ENCODE measurements at places on chromosomes 16 and 17. TPM values are rescaled to one million over a fixed set of nuclear protein-coding genes. Genes with fewer than 3 reads are reported as not detected.
A peak's percentile ranks its signal among the peaks of the same experiment; 100 is the strongest.

DNA sequence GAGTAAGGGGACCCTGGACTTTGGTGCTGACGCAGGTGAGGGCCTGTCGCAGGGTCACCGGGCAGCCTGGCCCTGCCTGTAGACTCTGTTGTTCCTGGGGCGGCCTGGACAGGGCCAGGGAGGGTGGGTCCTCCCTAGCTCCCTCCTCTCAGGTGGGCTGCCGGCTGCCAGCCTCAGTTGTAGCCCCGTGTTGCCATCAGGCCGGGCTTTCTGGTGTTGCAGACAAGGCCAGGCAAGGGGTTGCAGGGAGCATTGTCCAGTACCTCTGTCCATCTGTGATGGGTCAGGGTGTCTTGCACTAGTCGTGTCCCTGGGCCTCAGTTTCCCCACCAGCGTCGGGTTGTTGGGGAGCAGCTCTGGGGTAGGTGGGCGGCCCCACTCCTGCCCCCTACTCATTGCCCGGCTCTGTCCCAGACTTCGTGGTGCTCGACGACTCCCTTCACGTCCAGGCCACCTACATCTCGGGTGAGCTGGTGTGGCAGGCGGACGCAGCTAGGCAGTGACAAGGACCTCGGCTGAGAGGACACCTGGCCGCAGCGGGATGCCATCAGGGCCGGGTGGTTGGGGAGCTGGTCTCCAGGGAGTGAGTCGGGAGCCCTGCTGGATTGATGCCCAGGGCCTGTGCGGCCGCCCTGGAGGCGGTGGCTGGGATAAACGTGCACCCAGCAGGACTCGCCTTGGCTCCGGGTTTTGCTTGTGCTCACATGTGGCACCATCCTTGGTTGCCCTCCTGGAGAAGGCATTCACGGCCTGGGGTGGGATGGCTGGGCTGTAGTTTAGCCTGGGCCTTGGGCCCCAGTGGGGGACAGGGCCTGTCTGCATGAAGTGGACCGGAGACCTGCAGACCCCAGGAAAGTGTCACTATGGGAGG, 1.9 kb downstream of the CEMP1 start:
- DNase-seq: no peak
- no peak overlapping the region for H3K4me3 ChIP-seq
- no peaks in the 10 kb centered on the region for H3K27me3 ChIP-seq
- H3K4me1 ChIP-seq: peaks cover 16% of the 10 kb centered on the region

DNA sequence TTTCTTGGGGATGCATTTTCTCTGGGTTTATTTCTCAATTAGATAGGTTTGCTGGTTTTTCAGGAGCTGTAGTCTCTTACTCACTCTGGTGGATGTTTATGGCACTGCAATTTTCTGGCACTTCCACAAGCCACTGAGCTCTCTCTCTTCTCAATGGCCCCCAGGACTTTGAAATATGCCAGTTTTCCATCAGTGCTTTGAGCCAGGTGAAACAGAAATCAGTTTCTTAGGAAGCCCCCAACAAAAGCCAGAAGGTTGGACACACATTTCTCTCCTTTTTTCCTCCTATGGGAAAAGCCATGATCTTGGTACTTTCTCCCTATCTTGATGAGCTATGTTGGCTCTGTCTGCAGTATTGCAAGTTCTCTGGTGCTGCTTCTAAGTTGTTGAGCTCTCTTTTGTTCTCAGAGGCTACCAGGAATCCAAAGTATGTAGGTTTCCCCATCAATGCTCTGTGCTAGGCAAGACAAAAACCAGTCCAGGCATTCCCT, 90.7 kb upstream of the SMIM36 start:
- peak; percentile 33 for DNase-seq
- no peaks in the 10 kb centered on the region for H3K36me3 ChIP-seq
- no peak overlapping the region for H3K27ac ChIP-seq

DNA sequence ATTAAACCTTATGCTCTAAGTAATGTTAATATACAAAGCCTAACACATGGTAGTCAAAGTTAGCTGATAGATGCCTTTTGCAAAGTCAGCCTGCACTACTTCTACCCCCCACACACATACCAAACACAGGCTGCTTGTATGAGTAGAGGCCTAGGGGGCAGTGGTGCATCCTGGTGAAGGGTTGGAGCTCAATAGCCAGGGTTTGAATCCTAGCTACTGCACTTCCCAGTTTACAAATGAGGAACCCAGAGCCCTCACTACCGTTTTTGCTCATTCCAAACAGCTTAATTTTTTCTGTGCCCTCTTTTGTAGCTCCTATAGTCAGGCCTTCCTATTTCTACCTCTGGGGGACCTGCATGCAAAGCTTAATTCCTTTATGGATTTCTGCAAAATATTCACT, 18.9 kb upstream of the HYDIN start:
- no peak overlapping the region for H3K27ac ChIP-seq
- H3K27me3 ChIP-seq: no peaks in the 10 kb centered on the region
- no peaks in the 10 kb centered on the region for H3K36me3 ChIP-seq
- no peak for DNase-seq
- no peak overlapping the region for H3K4me3 ChIP-seq

GRCh38 chr16:84930298-84931106, 80.8 kb downstream of the ZDHHC7 start:
- no peak for DNase-seq
- no peaks in the 10 kb centered on the region for H3K27me3 ChIP-seq
- H3K4me3 ChIP-seq: no peak overlapping the region
- H3K36me3 ChIP-seq: no peaks in the 10 kb centered on the region

- no peaks in the 10 kb centered on the region for H3K36me3 ChIP-seq
- peaks cover 56% of the 10 kb centered on the region for H3K4me1 ChIP-seq
- H3K27me3 ChIP-seq: no peaks in the 10 kb centered on the region
- no peak for DNase-seq
- H3K4me3 ChIP-seq: no peak overlapping the region
These were observed 5.6 kb upstream of the MTSS2 start for GRCh38 chr16:70691223-70692129.

DNA sequence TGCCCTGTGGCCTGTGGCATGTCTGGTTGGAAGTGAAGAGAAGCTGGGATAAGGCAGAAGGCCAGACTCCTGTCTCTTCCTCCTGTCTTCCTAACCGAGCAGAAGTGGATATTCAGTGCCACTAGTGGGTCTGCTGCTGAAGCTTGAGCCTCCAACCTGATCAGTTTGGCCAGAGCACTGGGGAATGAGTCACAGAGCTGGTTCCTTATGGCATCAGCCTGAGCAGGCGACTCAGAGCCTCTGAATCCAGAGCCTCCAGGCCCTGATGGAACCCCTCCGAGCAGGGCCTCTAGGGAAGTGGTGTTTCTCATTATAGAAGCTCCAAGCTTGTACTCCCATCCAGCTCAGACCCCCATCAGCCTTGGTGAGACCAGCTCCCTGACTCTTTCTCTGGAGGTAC, 2.0 kb downstream of the WSCD1 start:
- no peaks in the 10 kb centered on the region for H3K4me1 ChIP-seq
- no peaks in the 10 kb centered on the region for H3K27me3 ChIP-seq
- no peak for DNase-seq
- no peaks in the 10 kb centered on the region for H3K36me3 ChIP-seq

GRCh38 chr16:50521246-50521900, 26.8 kb upstream of the NKD1 start:
- no peak overlapping the region for H3K4me3 ChIP-seq
- no peaks in the 10 kb centered on the region for H3K27me3 ChIP-seq
- H3K27ac ChIP-seq: no peak overlapping the region
- no peak for DNase-seq
- no peaks in the 10 kb centered on the region for H3K4me1 ChIP-seq

GRCh38 chr16:2820836-2821486, 3.9 kb downstream of the PRSS21 start:
- 0 out of 2 replicates have a peak overlapping the region, but pooled peaks have one; percentile 44 for H3K27ac ChIP-seq
- no peak overlapping the region for H3K4me3 ChIP-seq
- peaks cover 31% of the 10 kb centered on the region for H3K4me1 ChIP-seq

DNA sequence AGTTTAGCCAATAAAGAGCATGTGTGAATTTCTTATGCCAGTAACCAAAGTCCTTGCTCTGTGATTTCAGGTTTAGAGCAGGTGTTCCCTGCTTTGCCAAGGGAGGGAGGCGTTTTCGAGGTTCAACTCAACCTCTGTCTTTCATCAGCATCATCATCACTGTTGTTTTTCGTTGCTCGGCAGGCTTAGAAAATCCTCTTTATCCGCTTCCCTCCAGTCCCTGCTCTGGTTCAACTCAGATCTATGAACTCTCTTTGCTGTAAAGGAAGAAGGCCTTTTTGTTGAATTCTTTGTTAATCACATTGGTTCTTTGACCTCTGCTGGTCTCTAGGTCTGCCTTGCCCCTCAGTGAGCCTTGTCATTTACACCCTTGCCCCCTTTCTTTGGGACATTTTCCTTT, 243.9 kb upstream of the RBFOX1 start:
- peaks cover 6% of the 10 kb centered on the region for H3K27me3 ChIP-seq
- no peak overlapping the region for H3K4me3 ChIP-seq
- no peaks in the 10 kb centered on the region for H3K4me1 ChIP-seq
- H3K27ac ChIP-seq: no peak overlapping the region
- no peak for DNase-seq
- H3K36me3 ChIP-seq: no peaks in the 10 kb centered on the region

- H3K27ac ChIP-seq: no peak overlapping the region
- H3K36me3 ChIP-seq: no peaks in the 10 kb centered on the region
- H3K27me3 ChIP-seq: no peaks in the 10 kb centered on the region
- no peaks in the 10 kb centered on the region for H3K4me1 ChIP-seq
- DNase-seq: no peak
These were observed 34.6 kb downstream of the CLEC16A start for GRCh38 chr16:10978871-10979446.

DNA sequence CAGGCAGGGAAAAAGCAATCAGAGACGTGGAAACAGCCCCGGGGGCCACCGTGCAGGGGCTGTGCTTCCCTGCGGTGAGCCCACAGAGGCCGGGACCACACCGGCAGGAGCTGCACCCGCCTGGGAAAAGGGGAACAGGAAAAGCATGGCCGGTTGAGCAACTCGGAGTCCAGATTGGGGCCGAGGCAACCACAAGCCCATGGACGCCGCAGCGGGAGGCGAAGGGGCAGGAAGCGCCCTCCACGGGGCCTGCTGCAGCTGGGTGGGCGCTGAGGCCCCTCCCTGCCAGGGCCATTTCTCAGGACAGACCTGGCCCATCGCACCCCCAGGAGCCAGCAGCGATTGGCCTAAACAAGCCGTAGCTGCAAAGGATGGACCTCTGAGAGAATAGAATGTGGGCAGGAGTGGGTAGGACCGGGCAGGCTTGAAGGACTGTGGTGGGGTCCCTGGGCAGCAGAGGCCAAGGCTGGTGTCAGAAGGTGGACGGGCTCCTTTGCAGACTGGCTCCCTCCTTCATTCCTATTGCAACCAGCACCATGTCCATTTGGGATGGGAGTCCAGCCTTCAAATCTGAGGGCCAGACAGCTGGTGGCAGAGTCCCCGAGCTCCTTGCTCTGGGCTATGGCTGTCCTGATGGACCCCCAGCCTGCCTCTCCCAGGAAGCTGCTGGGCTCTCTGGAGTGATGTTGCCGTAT, 30.4 kb downstream of the COX4I1 start:
- no peaks in the 10 kb centered on the region for H3K4me1 ChIP-seq
- H3K36me3 ChIP-seq: no peaks in the 10 kb centered on the region
- no peak overlapping the region for H3K4me3 ChIP-seq
- peaks cover 3% of the 10 kb centered on the region for H3K27me3 ChIP-seq

- no peaks in the 10 kb centered on the region for H3K36me3 ChIP-seq
- H3K27me3 ChIP-seq: no peaks in the 10 kb centered on the region
- H3K4me3 ChIP-seq: no peak overlapping the region
- H3K27ac ChIP-seq: no peak overlapping the region
These were observed 823.8 kb downstream of the CDH11 start for GRCh38 chr16:64297863-64298600.

- no peak overlapping the region for H3K27ac ChIP-seq
- no peak for DNase-seq
- no peaks in the 10 kb centered on the region for H3K36me3 ChIP-seq
- no peak overlapping the region for H3K4me3 ChIP-seq
- no peaks in the 10 kb centered on the region for H3K4me1 ChIP-seq
These were observed 614.4 kb downstream of the CDH11 start for GRCh38 chr16:64507240-64508024.

DNA sequence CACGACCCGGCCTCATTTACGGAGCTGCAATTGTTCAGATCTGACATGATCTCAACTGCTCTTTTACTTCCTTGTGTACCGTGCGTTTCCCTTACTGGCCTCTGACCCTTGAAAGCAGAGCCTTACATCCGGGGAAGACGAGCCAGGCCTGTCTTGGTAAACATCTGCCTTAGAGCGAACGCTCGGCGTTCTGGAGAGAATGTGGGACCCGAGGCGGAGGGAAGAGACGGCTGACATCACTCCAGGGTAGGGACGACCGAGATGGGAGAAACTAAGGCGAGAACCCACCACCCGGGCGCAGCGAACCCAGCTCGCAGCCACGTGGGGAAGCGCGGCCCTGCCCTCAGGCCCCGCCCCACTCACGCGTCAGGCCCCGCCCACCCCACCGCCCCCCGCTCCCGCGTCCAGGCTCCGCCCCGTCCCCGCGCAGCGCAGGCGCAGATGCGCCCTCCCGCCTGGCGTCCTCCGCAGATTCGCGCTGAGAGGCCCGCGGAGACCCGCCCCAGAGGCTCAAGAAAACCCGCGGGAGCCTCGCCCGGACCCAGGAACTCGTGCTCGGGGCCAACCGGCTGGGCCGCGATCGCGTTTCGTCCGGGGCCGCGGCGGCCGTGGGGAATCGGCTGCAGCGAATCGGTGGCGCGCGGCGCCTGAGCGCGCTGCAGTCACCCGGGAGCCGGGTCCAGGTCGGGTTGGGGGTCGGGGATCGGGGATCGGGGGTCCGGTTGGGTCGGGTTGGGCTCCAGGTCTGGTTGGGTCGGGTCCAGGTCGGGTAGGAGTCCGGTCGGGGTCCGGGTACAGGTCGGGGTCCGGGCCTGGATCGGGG, at the start of gene TELO2:
Gene TELO2, plus strand, starts transcription at position 438 of the 823 bp plus-strand sequence. CDS start 922 bp downstream, outside the sequence.
- peaks cover 12% of the 10 kb centered on the region for H3K4me1 ChIP-seq
- H3K4me3 ChIP-seq: peak within 1 kb of the TSS; percentile 78
- H3K36me3 ChIP-seq: peaks cover 2% of the 10 kb centered on the region
- H3K27me3 ChIP-seq: no peaks in the 10 kb centered on the region
- H3K27ac ChIP-seq: peak within 1 kb of the TSS; percentile 98

GRCh38 chr17:38877130-38877851, 7.4 kb downstream of the LASP1 start:
- H3K27me3 ChIP-seq: no peaks in the 10 kb centered on the region
- no peaks in the 10 kb centered on the region for H3K36me3 ChIP-seq
- H3K27ac ChIP-seq: peak overlapping the region; percentile 29
- peaks cover 78% of the 10 kb centered on the region for H3K4me1 ChIP-seq
- H3K4me3 ChIP-seq: no peak overlapping the region

- no peak for DNase-seq
- peak overlapping the region; percentile 100 for H3K27ac ChIP-seq
- H3K27me3 ChIP-seq: no peaks in the 10 kb centered on the region
- H3K4me3 ChIP-seq: no peak overlapping the region
- no peaks in the 10 kb centered on the region for H3K36me3 ChIP-seq
These were observed 67.0 kb downstream of the TUBD1 start for GRCh38 chr17:59825533-59826322.

GRCh38 chr17:29347831-29348629, 42.1 kb upstream of the TAOK1 start:
- H3K27ac ChIP-seq: no peak overlapping the region
- no peak overlapping the region for H3K4me3 ChIP-seq
- H3K27me3 ChIP-seq: peaks cover 5% of the 10 kb centered on the region
- no peaks in the 10 kb centered on the region for H3K36me3 ChIP-seq
- peaks cover 3% of the 10 kb centered on the region for H3K4me1 ChIP-seq

AGRP gene
- not detected for total RNA-seq

GUCY2D gene
- not detected for total RNA-seq

SERPINF2 gene
- total RNA-seq: 0.77 TPM

ZACN gene
- not detected for total RNA-seq

OR3A3 gene
- not detected for total RNA-seq

THUMPD1 gene
- total RNA-seq: 36.2 TPM

NLRP1 gene
- total RNA-seq: 0.57 TPM

TM4SF5 gene
- not detected for total RNA-seq

All from Panc1 (cell line).